Suprapubic skin (tissue), 4 donors: ENCODE measurements at places on chromosomes 1 and 21.

DNA sequence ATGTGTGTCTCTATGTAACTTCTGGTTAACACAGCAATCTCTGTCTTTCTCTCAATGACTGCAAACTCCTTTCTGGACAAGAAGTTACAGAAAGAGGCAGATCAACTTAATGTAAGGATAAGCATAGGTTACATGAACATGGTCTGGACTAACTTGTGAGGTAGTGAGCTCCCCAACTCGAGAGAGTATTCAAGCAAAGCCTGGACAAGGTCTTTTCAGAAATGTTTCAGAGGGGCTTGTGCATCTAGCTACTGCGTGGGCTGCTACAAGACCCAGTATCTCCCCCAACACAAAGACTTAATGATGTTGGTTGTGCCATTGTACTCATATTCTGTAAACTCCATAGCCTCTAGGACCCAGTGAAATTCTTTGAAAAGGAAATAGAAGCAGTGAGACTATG, 23.5 kb upstream of the CLSTN1 start:
- no peaks in the 10 kb centered on the region for H3K27me3 ChIP-seq
- H3K27ac ChIP-seq: no peak overlapping the region
- peaks cover 36% of the 10 kb centered on the region for H3K4me1 ChIP-seq
- DNase-seq: no peak
- no peak overlapping the region for H3K4me3 ChIP-seq
- peaks cover 8% of the 10 kb centered on the region for H3K36me3 ChIP-seq

DNA sequence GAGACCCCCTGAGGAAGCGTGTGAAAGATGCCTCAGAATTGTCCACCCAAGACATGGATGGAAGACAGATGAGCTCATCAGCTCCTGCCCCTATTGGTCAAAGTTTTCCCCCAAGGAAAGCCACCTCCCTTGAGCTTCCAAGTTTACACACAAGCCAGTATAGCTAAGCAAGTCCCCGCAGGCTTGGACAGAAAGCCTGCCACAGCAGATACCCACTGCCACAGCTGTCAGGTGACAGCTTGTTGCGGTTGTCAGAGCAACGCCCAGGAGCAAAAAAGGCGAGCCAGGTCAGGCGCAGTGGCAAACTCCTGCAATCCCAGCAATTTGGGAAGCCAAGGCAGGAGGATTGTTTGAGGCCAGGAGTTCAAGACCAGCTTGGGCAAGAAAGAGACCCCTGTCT, 60.9 kb upstream of the IFNAR2 start:
- H3K4me3 ChIP-seq: no peak overlapping the region
- H3K27ac ChIP-seq: no peak overlapping the region
- peaks cover 35% of the 10 kb centered on the region for H3K27me3 ChIP-seq
- H3K4me1 ChIP-seq: no peaks in the 10 kb centered on the region

GRCh38 chr1:55288245-55288644, 73.1 kb upstream of the USP24 start:
- H3K27me3 ChIP-seq: no peaks in the 10 kb centered on the region
- H3K4me3 ChIP-seq: no peak overlapping the region
- peaks cover 9% of the 10 kb centered on the region for H3K4me1 ChIP-seq
- no peak overlapping the region for H3K27ac ChIP-seq
- H3K36me3 ChIP-seq: no peaks in the 10 kb centered on the region
- DNase-seq: no peak

DNA sequence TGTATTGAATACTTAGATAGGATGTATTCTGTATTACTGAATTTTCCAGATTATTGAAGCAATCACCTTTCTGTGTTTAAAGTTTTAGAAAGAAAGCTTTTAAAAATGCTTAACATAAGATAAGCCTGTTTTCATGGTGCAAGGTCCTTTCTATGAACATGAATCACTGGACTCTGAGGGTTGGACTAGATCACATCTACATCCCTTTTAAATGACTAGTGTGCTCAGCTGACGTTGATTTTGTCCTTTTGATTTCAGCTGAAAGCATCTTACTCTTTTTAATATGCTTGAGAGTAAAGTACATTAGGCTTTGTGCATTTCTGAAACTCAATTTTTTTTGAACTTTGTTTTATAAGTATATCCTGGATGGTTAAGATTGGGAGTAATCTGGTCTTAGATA, 16.2 kb downstream of the MIER1 start:
- peaks cover 13% of the 10 kb centered on the region for H3K4me1 ChIP-seq
- no peak for DNase-seq
- no peak overlapping the region for H3K4me3 ChIP-seq
- no peak overlapping the region for H3K27ac ChIP-seq
- peaks cover 7% of the 10 kb centered on the region for H3K36me3 ChIP-seq

- no peaks in the 10 kb centered on the region for H3K36me3 ChIP-seq
- no peak overlapping the region for H3K4me3 ChIP-seq
- no peak for DNase-seq
- H3K4me1 ChIP-seq: no peaks in the 10 kb centered on the region
- no peaks in the 10 kb centered on the region for H3K27me3 ChIP-seq
These were observed 82.9 kb downstream of the HLX start for GRCh38 chr1:220962031-220962751.

DNA sequence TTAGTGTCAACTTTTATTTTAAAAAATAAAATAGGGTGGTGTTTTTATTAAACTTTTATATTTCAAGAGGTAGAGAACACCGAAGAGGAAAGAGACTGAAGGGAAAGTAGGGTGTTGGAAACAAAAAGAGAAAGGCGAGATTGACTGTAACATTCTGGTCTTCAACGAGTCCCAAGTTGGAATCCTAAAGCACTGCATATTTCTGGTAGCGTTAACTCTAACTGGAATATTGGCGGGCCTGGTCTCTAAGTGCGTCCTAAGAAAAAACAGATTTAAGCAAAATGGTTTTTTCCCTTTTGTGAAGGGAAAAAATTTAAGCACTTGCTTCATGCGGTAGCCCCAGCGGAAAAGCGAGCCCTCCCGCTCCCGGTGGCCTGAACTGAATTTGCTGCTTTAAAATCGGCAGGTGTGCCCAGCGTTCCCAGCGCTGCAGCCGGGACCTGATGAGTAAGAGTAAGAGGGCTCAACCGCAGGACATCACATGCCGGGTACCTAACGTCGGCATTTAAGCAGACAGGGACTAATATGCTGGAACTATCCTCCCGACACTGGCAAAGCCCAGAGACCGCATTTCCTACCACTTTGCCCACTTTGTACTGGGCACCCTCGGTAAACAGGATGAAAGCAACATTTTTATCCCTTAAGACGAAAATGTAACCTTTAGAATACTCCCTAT, 30.5 kb upstream of the NFIA start:
- DNase-seq: no peak
- H3K4me3 ChIP-seq: peak overlapping the region; percentile 86
- H3K4me1 ChIP-seq: peaks cover 62% of the 10 kb centered on the region
- no peaks in the 10 kb centered on the region for H3K27me3 ChIP-seq
- peak overlapping the region; percentile 98 for H3K27ac ChIP-seq

DNA sequence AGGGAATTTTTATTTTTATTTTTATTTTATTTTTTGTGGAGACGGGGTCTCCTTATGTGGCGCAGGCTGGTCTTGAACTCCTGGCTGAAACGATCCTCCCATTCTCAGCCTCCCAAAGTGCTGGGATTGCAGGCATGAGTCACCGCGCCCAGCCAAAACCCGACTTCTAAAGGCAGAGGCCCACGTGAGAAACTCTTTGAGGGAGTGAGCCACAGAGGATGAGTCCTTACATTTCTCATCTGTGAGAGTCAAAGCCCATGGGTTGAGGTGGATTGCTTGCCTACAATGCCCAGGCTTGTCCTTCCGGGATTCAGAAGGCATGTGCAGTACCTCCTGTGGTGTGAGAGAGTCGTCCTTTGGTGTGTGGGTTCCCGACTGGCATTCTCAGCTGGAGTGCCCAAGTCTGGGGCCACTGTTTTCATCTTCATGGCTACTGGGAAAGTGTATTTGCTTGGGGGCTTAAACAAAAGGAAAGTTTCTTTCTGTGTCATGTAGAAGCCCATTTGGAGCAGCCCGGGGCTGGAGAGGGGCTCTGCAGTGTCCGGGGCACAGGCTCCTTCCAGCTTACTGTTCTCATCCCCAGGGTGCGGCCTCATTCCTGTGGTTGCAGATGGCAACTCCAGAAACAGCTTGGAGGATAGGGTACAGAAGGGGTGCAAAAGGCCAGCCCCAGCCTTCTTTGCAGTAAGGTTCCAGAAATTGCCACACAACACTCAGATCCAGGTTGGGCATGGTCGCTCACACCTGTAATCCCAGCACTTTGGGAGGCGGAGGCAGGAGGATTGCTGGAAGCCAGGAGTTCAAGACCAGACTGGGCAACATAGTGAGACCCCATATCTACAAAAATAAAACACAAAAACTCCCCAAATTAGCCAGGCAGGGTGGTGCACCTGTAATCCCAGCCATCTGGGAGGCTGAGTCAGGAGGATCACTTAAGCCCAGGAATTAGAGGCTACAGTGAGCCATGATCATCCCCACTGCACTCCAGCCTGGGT, 29.4 kb upstream of the CSF3R start:
- H3K4me3 ChIP-seq: no peak overlapping the region
- no peaks in the 10 kb centered on the region for H3K36me3 ChIP-seq
- H3K27me3 ChIP-seq: peaks cover 23% of the 10 kb centered on the region
- DNase-seq: no peak
- no peaks in the 10 kb centered on the region for H3K4me1 ChIP-seq

DNA sequence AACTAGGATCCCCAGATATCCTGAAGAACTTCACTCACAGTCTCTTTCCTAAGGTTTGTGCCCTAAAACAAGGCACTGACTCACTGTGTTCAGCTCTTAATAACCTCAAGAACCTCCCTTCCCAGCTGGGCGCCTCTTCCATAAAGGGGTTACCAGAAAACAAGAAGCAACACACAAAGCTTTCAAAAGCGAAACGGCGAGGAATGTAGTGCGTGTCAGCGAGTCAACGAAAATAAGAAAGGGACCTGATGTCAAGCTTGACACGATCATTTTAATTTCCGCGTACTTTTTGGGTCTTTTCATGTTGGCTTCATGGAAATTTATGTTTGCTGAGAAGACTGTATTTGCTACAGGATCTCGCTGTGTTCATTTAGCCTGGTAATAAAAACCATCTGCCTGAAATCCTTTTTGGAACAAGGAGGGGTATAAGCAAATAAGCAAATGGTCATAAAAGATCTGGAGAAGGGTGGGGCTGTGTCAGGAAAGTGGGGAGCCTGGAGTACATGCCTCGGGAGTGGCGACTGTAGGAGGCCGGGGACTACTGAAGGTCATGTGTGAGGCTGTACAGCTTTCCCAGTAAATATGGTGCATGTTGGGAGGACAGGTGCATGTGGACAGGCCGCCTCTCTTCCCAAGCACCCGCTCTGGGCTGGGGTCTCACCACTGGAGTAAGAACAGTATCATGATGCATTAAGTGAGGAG, 11.4 kb upstream of the CLDN14 start:
- peaks cover 2% of the 10 kb centered on the region for H3K27me3 ChIP-seq
- no peak overlapping the region for H3K4me3 ChIP-seq
- H3K4me1 ChIP-seq: no peaks in the 10 kb centered on the region
- DNase-seq: no peak
- no peaks in the 10 kb centered on the region for H3K36me3 ChIP-seq
- H3K27ac ChIP-seq: no peak overlapping the region

DNA sequence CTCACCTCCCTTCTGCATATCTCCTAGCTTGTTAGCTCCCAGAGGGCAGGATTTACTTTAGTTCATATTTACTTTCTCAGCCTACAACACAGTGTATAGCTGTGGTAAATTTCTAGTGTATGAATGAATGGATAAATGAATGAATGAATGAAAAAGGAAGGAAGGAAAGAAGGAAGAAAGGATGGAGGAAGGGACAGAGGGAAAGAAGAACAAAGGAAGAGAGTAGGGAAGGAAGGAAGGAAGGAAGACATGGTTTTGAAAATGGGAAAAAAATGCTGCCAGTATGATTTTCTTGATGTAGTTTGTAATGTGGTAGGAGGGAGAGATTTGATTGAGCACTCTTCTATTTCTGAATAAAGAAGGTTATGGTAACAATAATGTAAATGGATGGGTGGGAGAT, 47.0 kb downstream of the LAMC2 start:
- H3K36me3 ChIP-seq: no peaks in the 10 kb centered on the region
- H3K27me3 ChIP-seq: no peaks in the 10 kb centered on the region
- no peak for DNase-seq

DNA sequence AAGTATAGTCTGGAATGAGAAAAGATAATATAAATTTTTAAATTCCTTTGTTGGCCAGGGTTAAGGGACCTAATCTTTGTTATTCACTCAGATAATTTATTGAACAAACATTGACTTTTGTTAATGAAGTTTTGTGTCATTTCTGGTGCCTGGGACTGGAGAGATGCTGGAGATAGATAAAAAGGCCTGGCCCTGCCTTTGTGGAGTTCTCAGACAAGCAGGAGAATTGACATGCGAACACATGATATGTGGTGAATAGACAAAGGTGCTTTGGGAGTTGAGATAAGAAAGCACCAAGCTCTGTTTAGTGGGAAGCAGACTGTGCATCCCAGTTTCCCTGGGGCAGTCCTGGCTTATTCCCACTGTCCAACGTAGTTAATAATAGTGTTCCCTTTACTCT, 8.5 kb downstream of the C1orf21 start:
- no peak overlapping the region for H3K4me3 ChIP-seq
- peaks cover 57% of the 10 kb centered on the region for H3K4me1 ChIP-seq
- H3K36me3 ChIP-seq: no peaks in the 10 kb centered on the region
- H3K27ac ChIP-seq: no peak overlapping the region
- no peak for DNase-seq
